Glutamatergic neuron (in vitro differentiated cells): ENCODE measurements at places on chromosomes 3 and 15. TPM values are rescaled to one million over a fixed set of nuclear protein-coding genes. Genes with fewer than 3 reads are reported as not detected.

Gene TAGLN3
- 819 TPM for total RNA-seq

Gene RBPMS2
- 2.0 TPM for total RNA-seq

Gene GXYLT2
- total RNA-seq, result 10.9 TPM

Gene SERINC4
- total RNA-seq, result not detected

Gene ZNF860
- total RNA-seq, result not detected

GRCh38 chr3:139120086-139121056, 75.7 kb upstream of the PRR23C start:
- DNase-seq, result no peak

- DNase-seq, result no peak
These were observed 462.0 kb upstream of the ATP11B start for GRCh38 chr3:182331341-182331740.

- no peak for DNase-seq
These were observed 80.2 kb downstream of the ABI3BP start for GRCh38 chr3:100912976-100913545.

DNA sequence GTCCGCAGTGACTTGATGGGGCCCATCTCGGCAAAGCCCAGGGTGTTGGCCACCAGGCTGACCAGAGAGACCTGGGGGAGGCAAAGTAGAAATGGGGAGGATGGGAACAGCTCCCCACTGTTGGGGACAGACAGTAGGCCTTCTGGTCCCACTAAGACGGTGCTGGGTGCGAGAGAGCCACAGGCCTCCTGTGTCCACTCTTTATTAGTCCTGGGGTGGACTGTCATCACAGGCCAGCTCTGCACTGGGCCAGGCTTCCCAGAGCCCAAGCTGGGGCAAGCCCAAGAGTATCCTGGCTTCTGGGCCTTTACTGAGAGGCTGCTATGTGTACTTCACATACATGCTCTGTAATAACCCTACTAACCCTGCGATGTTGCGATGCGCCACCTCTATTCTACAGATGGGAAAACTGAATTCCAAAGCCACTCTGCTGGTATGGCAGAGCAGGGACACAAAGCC, 66.4 kb downstream of the EXOG start:
- DNase-seq, result no peak

GRCh38 chr3:120566243-120566975, 29.7 kb upstream of the NDUFB4 start:
- DNase-seq, result no peak

GRCh38 chr15:98035577-98036010, 75.1 kb downstream of the ARRDC4 start:
- DNase-seq, result no peak

DNA sequence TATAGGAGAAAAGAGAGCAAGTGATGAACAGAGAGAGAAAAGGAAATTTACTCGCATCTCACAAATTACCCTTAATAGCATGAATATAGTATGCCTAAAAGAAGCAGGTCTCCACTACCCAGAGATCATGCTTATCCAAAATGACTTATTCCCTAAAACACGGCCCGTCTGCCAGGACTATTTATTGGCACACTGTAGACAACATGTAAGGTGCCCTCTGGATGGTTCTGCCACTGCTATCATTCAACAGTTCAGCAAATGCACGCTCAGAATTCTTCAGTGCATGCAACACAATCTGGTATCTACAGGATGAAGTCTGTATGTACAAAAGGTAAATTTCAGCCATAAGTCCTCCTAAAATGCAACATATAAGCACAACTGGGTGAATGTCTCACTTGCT, 465.8 kb downstream of the SHQ1 start:
- no peak for DNase-seq

GRCh38 chr15:88989578-88989977, 76.4 kb upstream of the MFGE8 start:
- no peak for DNase-seq

- no peak for DNase-seq
These were observed 508.3 kb downstream of the MCTP2 start for GRCh38 chr15:94739639-94740038.

DNA sequence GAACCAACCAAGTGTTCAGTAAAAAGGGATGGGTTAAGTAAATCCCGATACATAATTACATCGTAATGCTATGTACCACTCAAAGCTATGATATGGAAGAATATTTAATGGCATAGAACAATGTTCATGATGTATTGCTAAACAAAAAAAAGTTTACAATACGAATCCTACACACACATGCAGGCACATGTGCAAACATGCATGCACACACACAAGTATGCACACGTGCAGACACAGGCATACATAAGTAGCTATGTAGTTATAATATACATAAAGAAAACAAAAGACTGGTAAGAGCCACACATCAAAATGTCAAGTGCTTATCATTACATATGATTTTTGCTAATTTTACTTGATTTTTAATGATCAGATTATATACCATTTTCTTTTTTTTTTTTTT, 74.2 kb downstream of the ARRDC4 start:
- no peak for DNase-seq

DNA sequence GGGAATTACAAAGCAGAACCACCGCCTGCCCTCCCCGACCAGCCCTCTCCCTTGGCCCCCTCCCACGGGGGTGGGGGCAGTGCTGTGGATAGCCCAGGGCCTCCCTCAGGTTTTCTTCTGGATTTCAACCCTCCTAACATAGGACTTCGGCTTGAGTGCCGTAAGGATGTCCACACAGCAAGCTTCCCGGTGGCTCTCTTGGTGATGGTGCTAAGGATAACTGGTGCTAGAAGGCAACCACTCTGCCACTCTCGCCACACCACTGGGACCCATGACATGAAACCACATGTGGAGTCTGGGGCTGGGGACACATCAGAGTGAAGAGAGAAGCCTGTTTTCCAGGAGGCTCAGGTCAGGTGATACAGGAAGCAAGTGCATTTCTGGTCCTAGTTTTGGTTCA, 35.4 kb downstream of the SCN5A start:
- DNase-seq, result no peak

DNA sequence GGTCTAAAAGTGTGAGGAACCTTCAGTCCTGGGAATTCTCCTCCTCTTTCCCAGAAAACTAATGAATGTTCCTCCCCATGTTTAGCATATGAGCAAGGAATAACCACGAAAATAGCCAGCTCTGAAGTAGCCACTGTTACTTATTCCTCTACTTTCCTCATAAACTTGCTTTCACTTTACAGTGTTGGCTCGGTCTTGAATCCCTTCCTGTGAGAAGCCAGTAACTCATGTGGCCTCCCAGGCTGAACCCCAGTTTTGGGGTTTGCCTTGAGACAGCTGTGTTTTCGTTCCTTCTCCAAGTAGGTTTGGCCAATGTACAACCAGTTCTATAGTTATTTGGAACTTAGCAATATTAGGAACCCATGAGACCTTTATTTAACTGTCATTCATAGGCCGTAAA, 195.0 kb downstream of the CNTN6 start:
- DNase-seq, result no peak

DNA sequence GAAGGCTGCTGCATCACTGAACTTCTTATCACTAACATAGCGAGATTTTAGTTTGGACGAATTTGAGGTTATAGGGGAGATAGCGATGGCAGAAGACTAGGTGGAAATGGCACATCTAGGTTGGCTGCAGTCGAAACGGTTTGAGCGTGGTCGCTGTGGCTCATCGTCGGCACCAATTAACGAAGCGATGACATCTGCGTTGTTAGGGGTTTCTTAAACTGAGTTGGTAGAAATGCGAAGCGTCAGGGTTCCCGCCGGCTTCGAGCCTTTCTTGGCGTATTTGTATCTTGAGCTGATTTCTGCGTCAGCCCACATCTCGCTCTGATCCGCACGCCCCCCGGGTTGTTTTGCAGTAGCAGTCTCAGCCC, 319 bp downstream of the LNP1 start:
- peak; percentile 36 for DNase-seq

GRCh38 chr3:130379274-130379673, 33.8 kb downstream of the COL6A5 start:
- no peak for DNase-seq
